GM23338 (cell line): ENCODE measurements at places on chromosomes 3 and 15. TPM values are rescaled to one million over a fixed set of nuclear protein-coding genes. Genes with fewer than 3 reads are reported as not detected.

TRH gene
- total RNA-seq, result 0.28 TPM in 1 of 2 replicates, not detected in the other

ADAMTS17 gene
- total RNA-seq, result 0.74 and 3.8 TPM in 2 replicates

PLSCR5 gene
- not detected in 2 replicates for total RNA-seq

C2CD4A gene
- 0.07 and 0.19 TPM in 2 replicates for total RNA-seq

IGF2BP2 gene
- 84.5 and 87.4 TPM in 2 replicates for total RNA-seq

FETUB gene
- not detected in 2 replicates for total RNA-seq

GNAT1 gene
- total RNA-seq, result not detected in 2 replicates

NRROS gene
- 5.9 and 8.5 TPM in 2 replicates for total RNA-seq

SAMMSON gene
- not detected in 2 replicates for total RNA-seq

SCN5A gene
- 8.2 and 10.6 TPM in 2 replicates for total RNA-seq

DIS3L gene
- total RNA-seq, result 21.8 and 35.7 TPM in 2 replicates

REC114 gene
- not detected in 2 replicates for total RNA-seq

UPK1B gene
- total RNA-seq, result 0.66 TPM in 1 of 2 replicates, not detected in the other

ZNF501 gene
- 6.6 and 8.0 TPM in 2 replicates for total RNA-seq

MINDY2 gene
- total RNA-seq, result 36.3 and 40.3 TPM in 2 replicates

AMOTL2 gene
- 96.2 and 102 TPM in 2 replicates for total RNA-seq

FRMD4B gene
- total RNA-seq, result 6.4 and 8.6 TPM in 2 replicates

UCN2 gene
- total RNA-seq, result 0.12 and 0.17 TPM in 2 replicates

PP2D1 gene
- total RNA-seq, result not detected in 2 replicates

SELENOT gene
- total RNA-seq, result 56.1 and 61.9 TPM in 2 replicates

SGO1 gene
- total RNA-seq, result 31.8 and 33.0 TPM in 2 replicates

ALPK3 gene
- total RNA-seq, result 29.7 and 45.7 TPM in 2 replicates

GXYLT2 gene
- total RNA-seq, result 5.1 and 5.8 TPM in 2 replicates

KBTBD13 gene
- not detected in 2 replicates for total RNA-seq

DZIP1L gene
- total RNA-seq, result 11.4 and 19.5 TPM in 2 replicates

SAXO2 gene
- 0.73 TPM in 1 of 2 replicates, not detected in the other for total RNA-seq

CYP1A1 gene
- total RNA-seq, result 0.50 and 1.4 TPM in 2 replicates

ZNF80 gene
- total RNA-seq, result not detected in 2 replicates

CTXN2 gene
- total RNA-seq, result not detected in 2 replicates

TMEM158 gene
- 16.9 and 19.6 TPM in 2 replicates for total RNA-seq

SELENOS gene
- 37.0 and 77.2 TPM in 2 replicates for total RNA-seq

IL5RA gene
- total RNA-seq, result 0.31 TPM in 1 of 2 replicates, not detected in the other

CPLX3 gene
- 0.62 and 0.66 TPM in 2 replicates for total RNA-seq

ROBO1 gene
- total RNA-seq, result 63.8 and 78.3 TPM in 2 replicates

LMOD3 gene
- not detected in 2 replicates for total RNA-seq

SCAANT1 gene
- total RNA-seq, result not detected in 2 replicates

POMGNT2 gene
- total RNA-seq, result 22.6 and 26.1 TPM in 2 replicates

GPR149 gene
- total RNA-seq, result 0.21 TPM in 1 of 2 replicates, not detected in the other

CACNA1D gene
- 1.1 and 1.7 TPM in 2 replicates for total RNA-seq

LINGO1 gene
- total RNA-seq, result 52.0 and 63.1 TPM in 2 replicates

GREM1 gene
- total RNA-seq, result 0.12 and 1.0 TPM in 2 replicates

KLHL6 gene
- 0.12 TPM in 1 of 2 replicates, not detected in the other for total RNA-seq

SERINC4 gene
- not detected in 2 replicates for total RNA-seq

GABRR3 gene
- total RNA-seq, result not detected in 2 replicates

CSTA gene
- not detected in 2 replicates for total RNA-seq

CDHR4 gene
- total RNA-seq, result 0.24 TPM in 1 of 2 replicates, not detected in the other

SEMA6D gene
- total RNA-seq, result 0.97 and 4.0 TPM in 2 replicates

SPINK8 gene
- not detected in 2 replicates for total RNA-seq

SAMD7 gene
- not detected in 2 replicates for total RNA-seq

ACKR4 gene
- total RNA-seq, result not detected in 2 replicates

CACNA2D2 gene
- total RNA-seq, result 10.3 and 11.4 TPM in 2 replicates

RAF1 gene
- total RNA-seq, result 123 and 135 TPM in 2 replicates

LDHAL6B gene
- total RNA-seq, result not detected in 2 replicates

SPINT1 gene
- 209 and 253 TPM in 2 replicates for total RNA-seq

GLDN gene
- total RNA-seq, result 1.2 and 1.5 TPM in 2 replicates

ADCY5 gene
- total RNA-seq, result 10.2 and 10.3 TPM in 2 replicates
